ENCODE measurements at places on chromosomes 7 and 10.

- H3K27me3 ChIP-seq = no peaks in the 10 kb centered on the region
- no peaks in the 10 kb centered on the region for H3K36me3 ChIP-seq
- peak overlapping the region; percentile 90 for H3K27ac ChIP-seq
- peak; percentile 95 for DNase-seq
- peak overlapping the region; percentile 73 for H3K4me3 ChIP-seq
- H3K4me1 ChIP-seq = peaks cover 12% of the 10 kb centered on the region
These were observed 22.7 kb upstream of the ANLN start for GRCh38 chr7:36366718-36367560.

DNA sequence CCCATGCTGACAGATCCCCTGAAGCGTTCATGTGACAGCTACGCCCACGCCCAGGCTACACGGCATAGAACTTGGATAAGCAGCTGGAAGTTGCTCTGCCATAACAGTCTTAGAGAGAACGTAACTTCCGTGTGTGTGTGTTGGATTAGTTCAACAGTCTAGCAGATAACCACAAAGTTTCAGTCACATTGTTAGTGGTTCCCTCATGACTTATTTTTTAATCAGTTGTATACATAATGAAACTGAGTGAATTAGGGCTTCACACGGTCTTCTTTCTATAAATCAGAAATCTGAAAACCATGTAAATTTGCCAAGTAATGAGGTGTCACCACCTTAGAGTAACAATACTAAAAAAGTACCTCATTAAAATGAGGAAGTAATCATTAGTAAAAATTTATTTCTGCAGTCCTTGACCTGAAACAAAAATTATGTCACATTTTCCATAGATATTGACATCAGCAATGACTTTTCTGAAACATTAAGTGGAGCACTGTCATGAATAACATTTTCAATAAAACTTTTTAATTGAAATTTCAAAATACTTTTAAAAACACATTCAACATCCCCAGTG, 21.7 kb upstream of the MACC1 start:
- DNase-seq = peak; percentile 43
- H3K27me3 ChIP-seq = no peaks in the 10 kb centered on the region
- no peak overlapping the region for H3K4me3 ChIP-seq
- no peaks in the 10 kb centered on the region for H3K4me1 ChIP-seq
- H3K27ac ChIP-seq = no peak overlapping the region
- H3K36me3 ChIP-seq = no peaks in the 10 kb centered on the region

- H3K4me1 ChIP-seq = peaks cover 24% of the 10 kb centered on the region
- H3K27me3 ChIP-seq = no peaks in the 10 kb centered on the region
- H3K27ac ChIP-seq = no peak overlapping the region
- no peaks in the 10 kb centered on the region for H3K36me3 ChIP-seq
These were observed 10.7 kb downstream of the CEP41 start for GRCh38 chr7:130430115-130430514.

- no peaks in the 10 kb centered on the region for H3K36me3 ChIP-seq
- H3K4me3 ChIP-seq = no peak overlapping the region
- DNase-seq = no peak
These were observed 70.1 kb downstream of the GLRX3 start for GRCh38 chr10:130206216-130206737.

DNA sequence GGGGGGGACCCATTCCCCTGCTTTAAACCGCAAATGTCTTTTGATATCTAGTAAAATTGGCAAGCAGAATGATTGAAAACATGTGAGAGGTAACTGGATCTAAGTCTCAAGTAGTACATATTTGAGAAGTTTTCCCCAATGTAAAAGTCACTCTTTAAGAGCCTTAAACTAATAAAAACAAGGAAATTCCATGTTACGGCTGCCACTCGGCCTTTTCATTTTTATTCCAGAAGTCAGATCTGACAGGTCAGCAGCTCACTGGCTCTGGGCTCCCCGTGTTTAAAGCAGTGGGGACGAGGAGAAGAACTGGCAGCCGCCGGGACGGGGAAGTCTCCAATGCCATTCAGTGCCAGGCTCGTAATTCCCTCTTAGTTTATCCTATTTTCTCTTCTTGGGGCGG, 80.7 kb downstream of the CUX1 start:
- no peak overlapping the region for H3K27ac ChIP-seq
- H3K27me3 ChIP-seq = no peaks in the 10 kb centered on the region
- peaks cover 45% of the 10 kb centered on the region for H3K4me1 ChIP-seq
- no peaks in the 10 kb centered on the region for H3K36me3 ChIP-seq
- no peak overlapping the region for H3K4me3 ChIP-seq

GRCh38 chr10:25261558-25261957, 86.8 kb downstream of the GPR158 start:
- H3K27me3 ChIP-seq = no peaks in the 10 kb centered on the region
- H3K27ac ChIP-seq = no peak overlapping the region
- H3K36me3 ChIP-seq = no peaks in the 10 kb centered on the region

GRCh38 chr10:5559642-5560141, 34.9 kb downstream of the CALML3 start:
- peaks cover 53% of the 10 kb centered on the region for H3K4me1 ChIP-seq
- H3K4me3 ChIP-seq = no peak overlapping the region
- no peaks in the 10 kb centered on the region for H3K27me3 ChIP-seq
- DNase-seq = peak; percentile 5
- no peak overlapping the region for H3K27ac ChIP-seq
